ENCODE measurements at places on chromosomes 16 and 17. TPM values are rescaled to one million over a fixed set of nuclear protein-coding genes. Genes with fewer than 3 reads are reported as not detected.

KRTAP9-2 gene
- total RNA-seq = not detected

ABAT gene
- 4.4 TPM for total RNA-seq

HSF5 gene
- not detected for total RNA-seq

ZG16B gene
- total RNA-seq = 0.53 TPM

KRTAP17-1 gene
- total RNA-seq = not detected

ZC3H7A gene
- total RNA-seq = 60.9 TPM

AKAP10 gene
- total RNA-seq = 19.0 TPM

RAB26 gene
- not detected for total RNA-seq

KRTAP9-8 gene
- not detected for total RNA-seq

C16orf86 gene
- total RNA-seq = not detected

PPP1R27 gene
- not detected for total RNA-seq

DNA sequence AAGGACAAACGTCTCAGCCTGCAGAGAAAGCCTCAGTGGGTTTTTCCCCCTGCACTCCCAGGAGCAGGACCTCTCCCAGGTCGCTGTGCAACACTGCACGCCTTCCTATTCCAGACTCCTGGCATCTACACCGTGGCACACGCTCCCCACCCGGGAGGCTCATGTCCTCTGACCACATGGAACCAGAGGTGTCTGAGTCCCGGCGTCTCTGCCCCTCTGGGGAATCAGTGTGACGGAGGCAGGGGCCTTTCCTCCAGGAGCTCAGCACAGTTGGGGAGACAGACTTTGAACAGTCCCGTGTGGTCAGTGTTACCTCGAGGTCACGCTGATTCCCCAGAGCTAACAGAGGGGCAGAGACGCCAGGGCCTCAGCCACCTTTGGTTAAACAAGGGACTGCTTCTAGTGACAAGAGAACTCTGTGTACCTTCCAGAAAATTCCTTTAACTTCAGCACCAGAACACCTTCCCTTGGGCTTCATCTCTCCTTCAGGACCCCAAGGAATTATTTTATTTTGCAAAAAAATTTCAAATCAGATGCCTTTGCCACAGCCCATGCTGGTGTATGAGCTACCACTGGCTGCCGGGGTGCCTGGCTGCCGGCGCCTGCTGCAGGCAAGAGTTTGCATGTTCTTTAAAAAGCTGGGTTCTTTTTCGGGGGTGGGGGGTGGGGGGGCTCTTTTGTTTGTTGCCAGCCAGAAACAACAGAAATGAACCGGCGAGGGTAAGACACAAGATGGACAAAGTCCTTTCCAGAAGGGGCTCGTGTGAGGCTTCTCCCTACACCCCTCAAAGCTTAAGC, 6.6 kb downstream of the CANT1 start:
- DNase-seq = no peak

GRCh38 chr17:74452841-74453661, 13.4 kb upstream of the CD300A start:
- DNase-seq = no peak

- no peak for DNase-seq
These were observed 323.8 kb upstream of the ZFHX3 start for GRCh38 chr16:73371584-73372319.

DNA sequence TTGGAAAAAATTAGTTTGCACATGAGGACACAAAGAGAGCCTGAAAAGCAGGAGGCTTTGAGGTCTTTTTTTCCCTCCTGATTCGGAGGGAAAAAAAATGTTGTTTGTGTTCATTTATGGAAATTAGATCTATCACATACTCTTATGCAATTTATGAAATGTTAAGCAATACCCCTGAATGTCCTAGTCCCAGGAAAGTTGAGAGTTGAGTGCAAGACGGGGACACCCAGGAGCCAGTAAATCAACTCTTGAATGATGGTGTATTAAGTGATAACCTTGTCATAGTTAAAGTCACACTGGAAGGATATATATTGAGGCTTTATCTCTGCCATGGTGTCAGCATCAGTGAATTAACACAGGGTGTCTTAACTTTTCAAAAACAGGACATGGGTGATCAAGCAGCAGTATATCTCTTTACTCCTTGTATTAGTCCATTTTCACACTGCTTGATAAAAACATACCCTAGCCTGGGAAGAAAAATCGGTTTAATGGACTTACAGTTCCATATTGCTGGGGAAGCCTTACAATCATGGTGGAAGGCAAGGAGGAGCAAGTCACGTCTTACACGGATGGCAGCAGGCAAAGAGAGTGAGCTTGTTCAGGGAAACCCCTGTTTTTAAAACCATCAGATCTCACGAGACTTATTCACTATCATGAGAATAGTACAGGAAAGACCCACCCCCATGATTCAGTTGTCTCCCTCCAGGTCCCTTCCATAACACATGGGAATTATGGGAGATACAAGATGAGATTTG, 469.0 kb downstream of the MAF start:
- DNase-seq = no peak

DNA sequence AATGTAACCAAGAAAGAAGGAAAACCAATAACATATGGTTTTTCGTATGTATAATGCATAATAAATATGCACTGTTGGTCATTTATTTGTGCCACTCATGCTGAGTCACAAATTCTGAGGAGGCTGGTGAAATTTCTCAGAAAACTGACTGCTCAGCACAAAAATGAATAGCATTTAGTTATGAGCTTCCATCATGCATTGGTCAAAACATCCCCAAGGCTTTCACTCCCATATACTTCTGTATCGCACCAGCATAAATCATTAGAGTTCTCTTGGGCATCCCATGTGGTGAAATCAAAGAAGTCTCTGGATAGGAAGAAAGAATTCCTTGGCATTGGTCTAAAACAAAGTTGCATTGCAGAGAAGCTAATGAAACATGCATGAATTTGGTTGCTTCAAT, 785.6 kb upstream of the CDH8 start:
- DNase-seq = no peak

- DNase-seq = no peak
These were observed 185.3 kb downstream of the ZNF423 start for GRCh38 chr16:49670627-49671026.

DNA sequence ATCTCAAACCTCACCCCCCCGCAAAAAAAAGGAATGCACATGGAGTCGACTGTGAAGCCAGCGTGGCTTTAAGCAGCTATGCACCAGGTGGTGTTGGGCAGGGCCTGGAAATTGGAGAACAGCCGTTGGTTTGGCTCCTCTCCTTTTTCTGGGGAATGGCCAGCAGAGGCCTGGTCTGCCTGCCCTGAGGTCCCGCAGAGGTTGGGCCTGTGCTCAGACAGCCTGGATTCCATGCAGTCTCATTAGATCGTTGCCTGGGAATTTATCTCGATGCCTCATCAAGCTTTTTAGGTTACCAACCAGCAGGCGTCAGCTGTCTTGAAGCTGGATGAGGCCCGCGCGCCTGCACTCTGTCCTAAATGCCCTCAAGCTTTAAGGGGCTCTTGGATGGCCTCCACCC, 9.8 kb downstream of the SLC12A3 start:
- DNase-seq = no peak

DNA sequence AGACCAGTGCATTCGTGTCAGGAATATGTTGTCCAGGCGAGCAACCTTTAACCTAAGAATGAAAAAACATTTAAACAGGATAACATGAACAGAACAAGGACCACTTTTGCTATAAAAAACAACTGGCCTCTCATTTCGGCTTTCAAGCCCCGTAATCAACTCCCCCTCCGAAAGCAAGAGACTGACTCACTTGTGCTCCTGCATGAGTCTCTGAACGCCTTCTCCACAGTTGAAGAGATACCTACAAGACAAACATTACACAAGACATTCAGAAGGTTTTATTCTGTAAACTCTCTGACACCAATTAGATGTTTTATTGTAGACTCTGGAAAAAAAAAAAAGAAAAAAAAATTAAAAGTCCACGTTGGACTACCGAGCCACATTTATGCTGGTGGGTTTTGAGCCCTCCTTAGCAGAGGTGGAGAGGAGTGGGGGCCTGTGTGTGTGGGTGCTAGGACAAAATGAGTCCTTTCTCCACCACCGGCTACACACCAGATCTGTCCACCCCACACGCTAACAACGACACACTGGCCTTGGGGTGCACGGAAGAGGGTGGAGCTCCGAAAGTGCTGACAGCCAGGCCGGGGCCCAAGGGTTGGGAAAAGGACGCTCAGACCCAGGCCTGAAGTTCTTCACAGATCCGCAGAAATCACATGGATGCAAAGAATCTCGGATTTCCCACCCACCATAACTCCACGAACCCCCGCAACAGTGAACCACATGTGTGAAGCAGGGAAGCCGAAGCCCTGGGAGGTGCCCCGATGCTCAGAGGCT, 759 bp downstream of the ELAC2 start:
- DNase-seq = no peak

- peak; percentile 67 for DNase-seq
These were observed 41.4 kb downstream of the GRB2 start for GRCh38 chr17:75364078-75364477.

DNA sequence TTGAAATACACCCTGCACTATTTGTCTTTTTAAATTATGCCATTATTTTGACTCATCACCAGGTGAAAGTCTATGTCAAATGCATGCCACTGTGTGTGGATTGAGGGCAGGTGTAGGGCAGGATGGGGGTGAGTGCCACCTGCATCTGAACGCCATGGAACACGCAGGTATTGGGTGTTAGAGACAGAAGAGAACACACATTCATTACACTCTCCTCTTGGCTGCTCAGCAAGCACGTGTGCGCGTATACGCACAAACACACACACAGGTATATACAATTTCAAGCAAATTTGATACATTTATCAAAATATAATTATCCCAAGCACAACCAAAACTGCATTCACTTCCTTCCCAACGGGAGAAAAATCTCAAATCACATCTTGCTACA, 268.9 kb downstream of the NTN1 start:
- DNase-seq = no peak

DNA sequence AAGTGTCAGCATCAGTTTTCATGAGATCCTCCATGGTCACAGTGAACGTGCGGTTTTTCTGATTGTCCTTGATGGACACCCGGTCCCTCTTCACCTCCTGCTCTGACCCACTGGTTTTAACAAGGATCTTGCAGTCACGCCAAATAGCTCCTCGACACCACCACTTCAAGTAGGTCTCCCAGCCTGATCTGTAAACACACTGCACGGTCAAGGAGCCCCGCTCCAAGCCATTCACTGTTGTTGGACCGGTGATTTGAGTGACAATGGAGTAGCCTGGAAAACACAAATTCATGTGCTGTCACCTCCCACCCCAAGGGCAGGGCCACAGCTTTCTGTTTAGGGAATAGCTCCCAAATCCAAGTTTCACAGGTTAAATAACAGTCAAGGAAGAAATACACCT, 8.2 kb downstream of the CD300LF start:
- no peak for DNase-seq

GRCh38 chr16:88473666-88474534, 20.8 kb downstream of the ZFPM1 start:
- DNase-seq = no peak

- DNase-seq = peak; percentile 40
These were observed 188.0 kb upstream of the FOXF1 start for GRCh38 chr16:86322283-86322682.

DNA sequence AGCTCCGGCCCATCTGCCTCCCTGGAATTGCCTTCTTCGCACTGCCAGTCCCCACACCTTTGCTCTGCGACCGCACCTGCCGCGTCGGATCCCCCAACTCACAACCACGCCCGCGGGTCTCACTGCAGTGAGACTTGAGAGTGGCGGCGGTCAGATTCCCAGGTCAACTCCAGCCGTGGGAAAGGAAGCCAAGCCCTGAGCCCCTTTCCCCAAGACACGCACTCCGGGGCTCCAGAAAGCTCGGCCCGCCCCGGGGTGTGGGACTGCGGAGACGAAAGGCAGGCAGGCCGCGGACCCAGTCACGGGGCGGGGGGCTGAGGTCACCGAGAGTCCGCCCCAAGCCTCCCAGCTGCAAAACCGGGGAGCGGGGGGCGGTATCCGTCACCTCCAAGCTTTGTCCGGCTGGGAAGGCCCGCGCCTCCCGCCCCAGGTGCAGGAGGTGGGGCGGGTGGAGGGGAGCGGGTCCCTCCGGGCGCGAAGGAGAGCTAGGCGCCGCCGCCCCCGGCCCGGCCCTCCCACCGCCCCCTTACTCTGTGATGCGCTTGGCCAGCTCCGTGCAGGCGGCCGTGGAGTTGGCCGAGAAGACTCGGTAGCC, 615 bp downstream of the PRPSAP1 start:
- no peak for DNase-seq

DNA sequence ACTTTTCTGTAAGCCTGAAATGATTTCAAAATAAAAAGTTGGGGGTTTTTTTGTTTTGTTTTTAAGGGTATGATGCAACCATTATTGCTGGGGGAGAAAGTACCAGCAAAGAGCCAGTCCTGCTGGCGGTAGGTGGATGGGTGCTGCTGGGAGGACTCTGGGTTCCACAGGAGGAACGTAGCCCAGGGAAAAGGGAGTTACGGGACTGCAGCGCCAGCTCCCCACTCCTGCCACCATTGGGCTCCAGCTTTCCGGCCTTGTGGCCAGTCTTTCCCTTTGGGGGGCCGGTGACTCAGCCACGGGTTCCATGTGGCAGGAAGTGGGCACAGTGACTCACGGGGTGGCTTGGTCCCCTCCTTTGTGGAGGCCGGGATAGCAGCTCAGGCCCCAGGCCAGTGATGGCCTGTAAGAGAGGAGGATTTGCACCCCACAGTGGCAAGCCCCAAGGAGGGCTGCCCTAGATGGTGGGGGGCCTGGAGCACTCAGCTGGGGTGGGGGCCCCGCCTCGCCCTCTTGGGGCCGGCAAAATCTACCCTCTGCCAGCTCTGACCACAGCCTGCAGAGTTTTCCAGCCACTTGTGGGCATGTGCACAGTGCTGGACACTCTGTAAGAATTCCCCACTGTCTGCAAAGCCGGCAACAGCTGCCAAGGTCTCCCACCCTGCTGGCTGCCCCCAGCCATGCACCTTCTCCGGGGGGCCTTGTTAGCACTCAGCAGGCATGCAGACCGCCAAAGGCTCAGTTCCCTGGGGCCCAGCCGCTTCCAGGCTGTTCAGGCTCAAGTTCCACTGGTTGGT, 30.4 kb downstream of the SOCS3 start:
- peak; percentile 95 for DNase-seq

DNA sequence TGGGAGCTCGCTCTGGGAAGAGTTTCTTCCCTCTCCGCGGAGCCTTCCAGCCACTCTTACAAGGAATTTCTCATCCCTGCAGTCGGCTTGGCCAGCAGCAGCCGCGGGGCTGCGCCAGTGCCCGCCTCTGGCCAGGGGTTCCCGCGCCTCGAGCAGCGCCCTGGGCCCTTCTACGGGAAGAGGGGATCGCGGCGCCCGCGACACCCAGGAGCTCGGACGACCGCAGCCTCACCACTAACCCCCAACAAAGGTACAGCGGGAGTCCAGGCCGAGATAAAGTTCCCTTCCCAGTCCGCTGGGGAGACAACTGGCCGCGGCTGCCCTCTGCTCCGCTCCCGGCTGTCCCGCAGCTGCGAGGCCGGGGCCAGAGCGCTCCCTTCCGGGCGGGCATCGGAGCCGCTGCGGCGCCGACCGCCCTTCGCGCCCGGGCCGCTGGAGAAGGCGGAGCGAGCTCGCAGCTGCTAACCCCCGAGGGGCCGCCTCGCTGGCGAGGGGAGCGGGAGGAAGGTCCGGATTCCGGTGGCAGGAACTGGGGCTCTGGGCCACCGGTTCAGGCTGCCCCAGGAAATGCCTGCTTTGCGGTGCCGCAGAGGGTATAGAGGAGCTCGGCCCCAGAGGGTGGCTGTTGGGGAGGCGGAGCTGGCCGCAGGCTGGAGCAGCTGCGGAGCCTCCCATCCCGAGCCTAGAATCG, 3.6 kb upstream of the HS3ST3B1 start:
- peak; percentile 75 for DNase-seq

GRCh38 chr16:66752379-66752778, 970 bp upstream of the DYNC1LI2 start:
- DNase-seq = no peak
